Activated CD8-positive, alpha-beta memory T cell treated with anti-CD3 and anti-CD28 coated beads, Interleukin-2, amount 10 ng/mL, durations not matched to agents 7 days and 5 days (primary cell): ENCODE measurements at places on chromosomes 3 and 15. TPM values are rescaled to one million over a fixed set of nuclear protein-coding genes. Genes with fewer than 3 reads are reported as not detected.

DNA sequence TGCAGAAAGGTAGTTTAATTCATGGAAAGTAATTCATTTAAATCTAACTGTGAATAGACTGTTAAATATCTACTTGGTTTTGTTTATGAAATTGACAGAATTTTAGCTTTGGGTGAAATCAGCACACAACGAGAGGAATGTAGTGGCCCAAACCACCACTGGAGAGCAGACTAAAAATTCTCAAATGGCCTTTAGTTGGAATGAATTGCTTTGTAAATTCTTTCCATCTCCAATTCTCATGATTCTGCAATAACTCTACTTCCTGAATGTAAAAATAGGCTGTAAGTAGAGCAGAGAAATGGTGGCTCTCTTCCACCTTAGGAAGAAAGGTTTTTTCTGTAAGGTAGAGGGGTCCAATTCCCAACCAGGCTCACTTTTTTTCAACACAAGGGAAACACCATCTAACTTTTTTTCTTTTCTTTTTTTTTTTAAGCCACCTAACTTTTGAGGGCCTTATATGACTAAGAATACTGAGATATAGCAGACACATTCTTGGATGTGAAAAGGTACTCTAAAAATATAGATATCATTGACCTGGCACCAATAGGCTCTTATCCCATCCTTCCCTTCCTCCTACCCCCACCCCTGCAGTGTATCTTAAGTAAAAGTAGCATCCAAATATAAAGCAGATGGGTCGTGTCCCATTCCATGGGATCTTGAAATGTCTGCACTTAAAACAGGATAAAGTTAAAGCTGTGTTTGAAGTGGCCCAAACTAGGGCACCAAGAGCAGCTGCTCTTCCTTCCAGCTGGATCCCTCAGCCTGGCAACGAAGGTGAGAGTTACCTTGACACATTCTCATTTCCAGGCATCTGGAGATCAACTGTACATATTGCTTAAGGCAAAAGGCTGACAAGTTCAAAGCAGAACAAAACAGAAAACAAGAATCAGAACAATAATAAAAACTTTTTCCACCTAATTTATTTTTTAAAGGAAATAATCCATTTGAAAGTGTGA is 194.1 kb downstream of the TPRG1 start:
- no peak overlapping the region for H3K4me3 ChIP-seq
- no peak overlapping the region for H3K27ac ChIP-seq
- no peak for DNase-seq

GRCh38 chr3:178714925-178715832 is 178.9 kb downstream of the KCNMB2 start:
- H3K27me3 ChIP-seq, result no peaks in the 10 kb centered on the region
- no peaks in the 10 kb centered on the region for H3K4me1 ChIP-seq
- no peaks in the 10 kb centered on the region for H3K36me3 ChIP-seq
- no peak overlapping the region for H3K27ac ChIP-seq
- no peak overlapping the region for H3K4me3 ChIP-seq

- H3K27me3 ChIP-seq, result no peaks in the 10 kb centered on the region
- H3K27ac ChIP-seq, result no peak overlapping the region
- H3K4me3 ChIP-seq, result no peak overlapping the region
- DNase-seq, result no peak
- H3K4me1 ChIP-seq, result no peaks in the 10 kb centered on the region
These were observed 196.8 kb downstream of the XXYLT1 start for GRCh38 chr3:195073866-195074860.

GATA2 gene
- total RNA-seq, result not detected
